ENCODE measurements at places on chromosomes 3 and 15. TPM values are rescaled to one million over a fixed set of nuclear protein-coding genes. Genes with fewer than 3 reads are reported as not detected.

GRCh38 chr3:52428151-52429005, 16.5 kb downstream of the SEMA3G start:
- H3K36me3 ChIP-seq: no peaks in the 10 kb centered on the region
- H3K27me3 ChIP-seq: no peaks in the 10 kb centered on the region
- H3K4me3 ChIP-seq: no peak overlapping the region
- peaks cover 30% of the 10 kb centered on the region for H3K4me1 ChIP-seq
- H3K27ac ChIP-seq: peak overlapping the region; percentile 46
- no peak for DNase-seq

DNA sequence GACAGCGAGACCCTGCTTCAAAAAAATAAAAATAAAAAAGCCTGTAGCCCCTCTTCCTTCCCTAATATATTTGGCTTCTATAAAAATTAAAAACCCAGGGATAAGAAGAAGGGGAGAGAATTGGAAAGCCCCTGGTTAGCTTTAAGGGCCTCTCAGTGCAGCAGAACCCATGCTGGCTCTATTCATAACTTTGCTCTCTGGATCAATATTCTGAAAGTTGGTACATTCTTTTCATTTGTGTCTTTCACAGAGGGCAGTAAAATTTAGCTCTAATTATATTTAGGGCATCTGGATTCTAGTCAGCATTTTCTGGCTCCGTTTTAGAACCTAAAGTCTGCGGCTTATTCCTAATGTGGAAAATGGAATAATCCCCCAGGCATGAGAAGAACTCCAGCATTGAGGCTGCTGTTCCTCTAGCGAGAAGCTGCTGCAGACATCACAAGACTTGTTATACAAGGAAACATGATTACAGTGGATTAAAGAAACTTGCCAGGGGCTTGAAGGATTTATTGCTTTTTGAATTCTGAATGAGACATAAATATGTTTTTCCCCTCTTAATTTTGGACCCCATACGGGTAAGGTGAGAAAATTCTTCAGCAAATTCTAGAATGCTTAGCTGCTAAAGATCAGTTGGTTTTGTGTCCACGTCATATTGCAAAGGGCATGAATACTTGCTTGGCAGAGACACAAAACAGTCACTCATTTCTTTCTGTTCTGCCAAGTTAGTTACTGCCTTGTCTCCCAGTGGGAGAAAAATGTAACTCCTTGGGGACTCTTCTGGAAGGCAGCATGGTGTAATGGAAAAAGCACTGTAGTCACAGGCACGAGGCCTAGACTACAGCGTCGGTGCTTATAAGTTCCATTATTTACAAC, 177.7 kb downstream of the VGLL4 start:
- peaks cover 15% of the 10 kb centered on the region for H3K36me3 ChIP-seq
- no peak overlapping the region for H3K4me3 ChIP-seq
- DNase-seq: no peak
- H3K27ac ChIP-seq: peak overlapping the region; percentile 20
- no peaks in the 10 kb centered on the region for H3K27me3 ChIP-seq

GRCh38 chr15:85690561-85691231, 104.0 kb downstream of the KLHL25 start:
- DNase-seq: no peak
- peak overlapping the region; percentile 75 for H3K27ac ChIP-seq
- peaks cover 64% of the 10 kb centered on the region for H3K4me1 ChIP-seq
- H3K4me3 ChIP-seq: peak overlapping the region; percentile 44
- H3K36me3 ChIP-seq: peaks cover 75% of the 10 kb centered on the region

GRCh38 chr3:177733936-177734335, 536.7 kb upstream of the TBL1XR1 start:
- no peaks in the 10 kb centered on the region for H3K36me3 ChIP-seq
- peaks cover 9% of the 10 kb centered on the region for H3K4me1 ChIP-seq
- no peak overlapping the region for H3K4me3 ChIP-seq
- no peak for DNase-seq

Gene ZDHHC23
- total RNA-seq: 9.7 TPM

DNA sequence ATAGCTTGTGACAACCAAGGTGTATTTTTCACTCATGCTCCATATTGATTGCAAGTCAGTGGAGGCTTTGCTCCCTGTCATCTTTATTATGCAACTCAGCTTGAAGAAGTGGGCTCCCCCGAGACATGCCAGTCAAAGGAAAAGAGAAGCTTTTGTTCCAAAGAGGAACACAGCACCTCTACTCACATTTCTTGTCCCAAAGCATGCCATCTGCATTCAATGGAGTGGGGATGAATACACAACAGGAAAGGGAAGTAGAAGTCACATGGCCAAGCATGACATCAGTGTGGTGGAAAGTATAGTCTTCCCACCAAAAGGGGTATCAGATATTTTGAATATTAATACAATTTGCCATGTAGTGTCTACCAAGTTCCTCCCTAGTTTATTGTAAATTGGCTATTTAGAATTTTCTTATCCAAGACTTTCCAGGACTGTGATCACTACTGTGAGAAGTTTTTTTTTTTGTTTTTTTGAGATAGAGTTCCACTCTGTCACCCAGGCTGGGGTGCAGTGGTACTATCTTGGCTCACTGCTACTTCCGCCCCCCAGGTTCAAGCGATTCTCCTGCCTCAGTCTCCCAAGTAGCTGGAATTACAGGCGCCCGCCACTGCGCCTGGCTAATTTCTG, 114.5 kb downstream of the GMPS start:
- no peak for DNase-seq
- no peak overlapping the region for H3K4me3 ChIP-seq
- H3K4me1 ChIP-seq: no peaks in the 10 kb centered on the region
- no peaks in the 10 kb centered on the region for H3K27me3 ChIP-seq
- H3K36me3 ChIP-seq: no peaks in the 10 kb centered on the region

All from lower lobe of right lung (tissue), 2 donors.